Erythroblast (primary cell): ENCODE measurements at places on chromosomes 11 and 22.

DNA sequence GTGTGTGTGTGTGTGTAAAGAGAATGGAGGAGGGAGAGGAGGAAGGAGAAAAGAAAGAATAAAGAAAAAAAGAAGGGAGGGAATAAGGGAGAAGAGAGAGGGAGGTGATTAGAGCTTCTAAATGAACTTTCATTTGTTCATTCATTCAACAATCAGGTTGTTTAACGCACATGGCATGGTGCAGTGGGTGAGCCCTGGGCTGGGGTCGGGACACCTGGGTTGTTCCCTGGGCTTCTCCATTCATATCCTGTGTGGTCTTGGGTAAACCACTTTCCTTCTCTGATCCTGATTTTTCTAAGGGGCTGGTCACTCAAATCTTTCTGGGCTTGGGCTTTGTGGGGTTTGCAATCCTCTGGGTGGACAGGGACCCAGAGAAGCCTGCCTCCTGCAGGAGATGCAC is 47.9 kb upstream of the CD82 start:
- DNase-seq, result no peak

DNA sequence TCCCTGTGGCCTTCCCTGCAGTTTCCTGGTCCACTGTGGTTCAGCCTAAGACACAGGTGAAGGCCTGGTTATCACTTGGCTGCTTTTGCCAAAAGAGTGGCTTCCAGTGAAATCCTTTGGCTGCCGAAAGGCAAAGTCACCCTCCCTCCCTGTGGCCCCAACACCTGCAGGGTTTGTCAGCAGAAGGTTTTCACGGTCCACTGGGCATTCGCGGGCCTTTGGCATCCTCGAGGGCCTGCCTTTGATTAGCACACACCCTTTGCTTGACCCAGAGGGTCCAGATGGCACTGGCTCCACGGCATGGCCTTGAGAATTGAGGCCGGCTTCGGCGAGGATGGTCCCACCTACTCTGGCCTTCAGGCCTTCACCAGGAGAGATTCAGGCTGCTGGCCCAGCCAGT is 35.3 kb downstream of the RTN4R start:
- DNase-seq, result no peak

- DNase-seq, result no peak
Measured at GRCh38 chr11:35012467-35013191, 96.2 kb downstream of the PDHX start.

GRCh38 chr11:40321537-40321936 is 1137.9 kb downstream of the LRRC4C start:
- no peak for DNase-seq
